ENCODE measurements at places on chromosomes 6 and 20. TPM values are rescaled to one million over a fixed set of nuclear protein-coding genes. Genes with fewer than 3 reads are reported as not detected.

- no peak for DNase-seq
Measured at GRCh38 chr6:36075656-36076055, 48.0 kb downstream of the MAPK14 start.

HLA-DPB1 gene
- 96.9 TPM for total RNA-seq

- DNase-seq = no peak
Measured at GRCh38 chr6:128070406-128070805, 169.5 kb upstream of the THEMIS start.

DNA sequence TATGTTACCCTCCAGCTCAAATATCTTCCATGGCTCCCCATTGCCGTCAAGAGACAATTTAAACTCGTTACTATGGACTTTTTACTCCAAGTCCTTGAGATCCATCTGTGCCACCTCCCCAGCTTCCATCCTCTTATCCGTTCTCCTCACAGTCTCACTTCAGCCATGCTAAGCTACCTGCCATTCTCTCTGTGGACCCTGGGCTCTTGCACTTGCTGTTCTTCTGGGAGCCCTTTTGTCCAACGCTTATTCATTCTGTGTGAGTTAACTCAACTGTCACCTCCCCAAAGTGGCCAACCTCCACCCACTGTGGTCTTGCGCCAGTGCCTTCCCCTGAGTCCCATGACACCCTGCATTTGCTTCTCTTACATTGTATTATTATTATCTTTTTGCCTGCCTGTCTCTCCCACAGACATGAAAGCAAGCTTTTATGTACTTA, 132.4 kb downstream of the BCAS1 start:
- no peak for DNase-seq

DNA sequence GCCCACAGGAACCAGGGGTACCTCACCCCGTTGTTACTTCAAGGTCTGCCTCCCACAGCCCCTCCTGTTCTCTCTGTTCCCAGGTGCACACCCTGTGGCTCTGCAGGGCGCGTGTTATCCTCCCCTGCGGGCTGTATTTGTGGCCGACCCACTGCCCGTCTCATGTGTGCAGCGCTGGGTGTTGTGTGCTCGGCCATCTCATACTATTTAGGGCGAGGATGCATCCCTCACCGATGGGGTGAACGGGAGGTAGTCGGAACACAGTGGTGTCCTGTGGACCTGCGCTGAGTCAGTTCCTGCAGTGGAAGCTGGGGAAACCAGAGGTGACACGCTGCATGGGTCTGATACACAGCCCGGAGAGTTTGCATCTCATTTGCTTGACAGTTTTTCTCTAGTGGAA, 94.5 kb upstream of the SULF2 start:
- DNase-seq = no peak

- no peak for DNase-seq
Measured at GRCh38 chr6:104566411-104566810, 293.3 kb downstream of the HACE1 start.

DNA sequence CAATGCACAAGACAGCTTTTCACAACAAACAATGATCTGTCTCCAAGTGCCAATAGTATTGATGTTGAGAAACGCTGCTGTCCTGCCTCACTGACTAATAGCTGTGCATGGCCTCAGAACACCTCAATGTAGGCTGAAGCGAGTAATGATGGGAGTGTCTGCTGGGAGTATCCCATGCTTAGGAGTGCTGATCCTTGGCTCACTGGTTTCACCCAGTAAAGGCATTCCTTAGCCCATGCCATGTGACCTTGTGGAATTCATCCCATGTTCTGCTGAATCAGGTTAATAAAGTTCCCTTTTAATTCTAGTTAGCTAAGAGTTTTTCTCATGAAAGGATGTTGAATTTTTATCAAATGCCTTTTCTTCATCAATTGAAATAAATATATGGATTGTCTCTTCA, 3.8 kb upstream of the WFDC12 start:
- no peak for DNase-seq

METTL24 gene
- not detected for total RNA-seq

DNA sequence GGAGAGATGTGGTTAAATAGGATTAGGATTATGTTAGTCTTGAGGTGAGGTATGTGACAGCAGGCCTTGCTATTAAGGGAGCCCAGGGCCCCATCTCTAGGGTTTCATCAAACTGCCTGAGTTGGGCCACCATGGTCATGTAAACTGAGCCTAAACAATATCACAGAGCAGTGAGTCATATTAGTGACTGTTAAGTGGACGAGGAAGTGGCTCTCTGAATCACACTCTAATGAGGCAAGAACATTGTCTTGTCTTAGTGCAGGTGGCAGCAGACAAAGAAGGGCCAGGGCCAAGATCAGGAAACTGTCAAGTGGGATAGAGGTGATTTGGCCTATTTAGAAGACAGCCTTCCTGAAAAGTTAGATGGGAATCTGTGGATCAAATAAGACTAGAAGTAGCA, 23.1 kb downstream of the ENPP3 start:
- DNase-seq = no peak

DNA sequence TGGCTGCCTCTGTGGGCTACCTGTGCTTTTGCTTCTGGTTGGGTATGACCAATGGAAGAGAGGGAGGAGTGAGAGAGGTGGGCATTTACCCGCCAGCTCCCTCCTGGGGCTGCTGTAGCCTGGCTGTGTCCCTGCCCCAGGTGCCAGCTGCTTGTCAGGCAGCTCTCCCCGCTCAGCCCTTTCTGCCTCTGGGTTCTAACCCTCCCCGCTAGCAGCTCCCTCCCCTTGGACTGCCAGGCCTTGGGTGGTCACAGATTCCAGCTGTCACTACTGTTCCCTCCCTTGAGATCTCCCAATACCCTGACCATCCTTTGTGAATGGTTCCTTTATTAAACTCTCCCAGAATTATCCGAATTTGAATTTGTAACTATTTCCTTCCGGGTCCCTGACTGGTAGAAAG, 95.5 kb upstream of the RNF24 start:
- DNase-seq = no peak

CAPN11 gene
- total RNA-seq = 1.00 TPM

DNA sequence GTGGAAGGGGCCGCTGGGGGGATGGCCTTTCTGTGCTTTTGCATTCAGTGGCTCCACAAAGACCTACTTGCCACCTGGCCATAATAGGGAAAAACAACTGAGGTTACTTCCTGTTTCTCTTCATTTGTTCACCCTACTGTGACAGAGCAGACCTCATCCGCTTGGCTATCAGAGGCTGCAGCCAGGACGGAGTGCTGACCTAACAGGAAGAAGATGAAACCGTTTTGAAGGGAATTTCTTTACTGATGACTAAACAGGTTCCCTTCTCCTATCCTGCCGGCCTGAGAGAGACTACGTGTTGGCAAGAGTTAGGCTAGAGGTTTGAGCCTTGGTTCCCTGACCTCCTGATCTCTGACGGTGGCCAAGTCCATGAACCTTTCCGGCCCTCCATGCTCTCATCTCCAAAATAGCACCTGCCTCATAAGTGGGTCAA, 21.3 kb downstream of the PRR18 start:
- DNase-seq = no peak

PTGIS gene
- total RNA-seq = 34.1 TPM

DNA sequence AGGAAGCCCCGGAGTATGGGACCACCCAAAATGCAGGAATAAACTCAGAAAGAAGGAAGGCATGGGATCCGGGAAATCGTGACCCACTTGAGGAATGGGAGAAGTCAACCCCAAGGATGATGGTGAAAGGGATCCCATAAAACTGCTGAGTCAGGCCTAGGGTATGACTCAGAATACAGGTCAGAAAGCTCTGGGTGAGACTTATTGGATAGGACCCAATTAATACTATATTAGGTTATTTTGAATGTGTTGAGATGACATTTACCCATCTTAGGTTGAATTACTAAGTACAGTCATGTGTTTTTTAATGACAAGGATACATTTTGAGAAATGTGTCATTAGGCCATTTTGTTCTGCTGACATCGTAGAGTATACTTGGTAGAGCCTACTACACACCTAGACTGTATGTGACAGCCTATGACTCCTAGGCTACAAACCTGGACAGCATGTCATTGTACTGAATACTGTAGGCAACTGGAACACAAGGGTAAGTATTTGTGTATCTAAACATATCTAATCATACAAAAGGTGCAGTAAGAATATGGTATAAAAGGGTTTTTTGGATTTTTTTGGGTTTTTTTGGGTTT, 17.1 kb upstream of the HIVEP1 start:
- no peak for DNase-seq

GRCh38 chr20:50199703-50200102, 9.1 kb downstream of the CEBPB start:
- no peak for DNase-seq

EIF2S2 gene
- 79.3 TPM for total RNA-seq

- DNase-seq = no peak
Measured at GRCh38 chr20:21017528-21018085, 88.6 kb downstream of the LINC00237 start.

SLC17A1 gene
- not detected for total RNA-seq

- no peak for DNase-seq
Measured at GRCh38 chr6:134503585-134504281, 185.8 kb upstream of the SGK1 start.

- no peak for DNase-seq
Measured at GRCh38 chr6:143107911-143108761, 47.4 kb downstream of the AIG1 start.

GHRH gene
- total RNA-seq = not detected

DNA sequence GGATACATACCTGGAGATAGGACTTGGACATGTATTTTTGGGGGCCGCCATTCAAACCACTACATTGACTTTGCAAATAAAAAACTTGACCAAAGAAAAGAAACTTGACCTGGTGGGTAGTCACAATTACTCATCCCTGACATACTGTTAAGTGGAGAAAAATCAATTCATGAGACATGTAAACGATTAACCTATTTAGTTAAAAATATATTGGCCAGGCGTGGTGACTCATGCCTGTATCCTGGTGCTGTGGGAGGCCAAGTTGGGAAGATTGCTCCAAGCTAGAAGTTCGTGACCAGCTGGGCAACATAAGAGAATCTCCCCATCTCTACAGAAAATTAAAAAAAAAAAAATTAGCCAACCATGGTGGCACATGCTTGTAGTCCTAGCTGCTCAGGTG, 2.5 kb upstream of the SRSF12 start:
- DNase-seq = no peak

DNA sequence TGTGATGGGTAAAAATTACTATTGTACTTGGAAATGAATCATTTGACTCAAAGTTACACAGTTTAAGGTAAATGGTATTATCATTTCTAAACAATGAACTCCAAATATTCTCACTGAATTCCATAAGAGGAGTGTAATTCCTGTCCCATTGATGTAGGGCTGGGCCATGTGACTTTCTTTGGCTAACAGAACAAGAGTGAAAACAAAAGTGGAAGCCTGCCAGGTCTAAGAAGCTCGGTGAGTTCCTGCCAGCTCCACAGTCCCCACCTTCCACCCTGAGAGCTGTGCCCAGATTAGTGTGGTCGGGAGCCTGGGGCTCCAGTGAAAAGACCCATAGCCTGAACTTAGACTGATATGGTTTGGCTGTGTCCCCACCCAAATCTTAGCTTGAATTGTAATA, 24.6 kb downstream of the TBXT start:
- DNase-seq = no peak

All from esophagus squamous epithelium (tissue), 5 donors.